MV-4-11 (cell line): ENCODE measurements at places on chromosomes 4 and X.
A peak's percentile ranks its signal among the peaks of the same experiment; 100 is the strongest.

GRCh38 chr4:2865196-2865780 lies 21.6 kb downstream of the ADD1 start:
- no peak for DNase-seq

DNA sequence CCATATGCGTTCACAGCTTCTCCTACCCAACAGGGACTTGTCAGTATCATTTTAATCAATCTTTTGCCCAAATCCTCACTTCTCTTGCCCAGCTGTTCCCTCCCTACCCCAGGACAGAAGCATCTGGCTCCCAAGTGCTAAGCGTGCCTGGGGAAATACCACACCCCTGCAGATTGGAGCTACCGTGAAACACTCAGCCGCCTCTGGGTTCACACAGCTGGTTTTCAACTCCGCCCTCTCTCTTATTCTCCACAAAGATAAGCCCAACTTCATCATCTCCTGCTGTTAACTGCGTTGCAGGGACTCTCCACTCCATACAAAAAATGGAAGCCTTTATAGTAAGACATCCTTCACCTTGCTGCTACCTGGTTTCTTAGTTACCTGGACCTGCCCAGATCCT lies 147.3 kb upstream of the FTHL17 start:
- DNase-seq, result no peak

DNA sequence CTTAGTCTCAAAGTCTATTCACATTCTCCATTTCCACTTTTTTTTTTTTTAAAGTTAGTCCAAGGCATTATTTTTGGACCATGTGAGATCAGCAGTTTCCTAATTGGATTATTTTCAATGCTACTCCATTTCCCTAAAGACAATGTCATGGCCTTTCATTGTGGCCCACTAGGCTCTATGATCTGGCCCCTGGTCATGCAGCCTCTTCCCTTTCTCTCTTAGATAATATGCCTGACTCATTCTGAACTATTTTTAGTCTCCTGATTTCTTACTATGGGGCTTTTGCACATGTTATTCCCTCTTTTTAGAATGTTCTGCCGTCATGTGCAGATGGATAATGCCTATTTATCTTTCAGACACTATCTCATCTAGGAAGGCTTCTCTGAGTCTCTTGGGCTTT lies 157.3 kb downstream of the TMA16 start:
- peak; percentile 61 for DNase-seq

- DNase-seq, result no peak
Measured at GRCh38 chr4:183766140-183766539, 107.0 kb downstream of the TRAPPC11 start.

DNA sequence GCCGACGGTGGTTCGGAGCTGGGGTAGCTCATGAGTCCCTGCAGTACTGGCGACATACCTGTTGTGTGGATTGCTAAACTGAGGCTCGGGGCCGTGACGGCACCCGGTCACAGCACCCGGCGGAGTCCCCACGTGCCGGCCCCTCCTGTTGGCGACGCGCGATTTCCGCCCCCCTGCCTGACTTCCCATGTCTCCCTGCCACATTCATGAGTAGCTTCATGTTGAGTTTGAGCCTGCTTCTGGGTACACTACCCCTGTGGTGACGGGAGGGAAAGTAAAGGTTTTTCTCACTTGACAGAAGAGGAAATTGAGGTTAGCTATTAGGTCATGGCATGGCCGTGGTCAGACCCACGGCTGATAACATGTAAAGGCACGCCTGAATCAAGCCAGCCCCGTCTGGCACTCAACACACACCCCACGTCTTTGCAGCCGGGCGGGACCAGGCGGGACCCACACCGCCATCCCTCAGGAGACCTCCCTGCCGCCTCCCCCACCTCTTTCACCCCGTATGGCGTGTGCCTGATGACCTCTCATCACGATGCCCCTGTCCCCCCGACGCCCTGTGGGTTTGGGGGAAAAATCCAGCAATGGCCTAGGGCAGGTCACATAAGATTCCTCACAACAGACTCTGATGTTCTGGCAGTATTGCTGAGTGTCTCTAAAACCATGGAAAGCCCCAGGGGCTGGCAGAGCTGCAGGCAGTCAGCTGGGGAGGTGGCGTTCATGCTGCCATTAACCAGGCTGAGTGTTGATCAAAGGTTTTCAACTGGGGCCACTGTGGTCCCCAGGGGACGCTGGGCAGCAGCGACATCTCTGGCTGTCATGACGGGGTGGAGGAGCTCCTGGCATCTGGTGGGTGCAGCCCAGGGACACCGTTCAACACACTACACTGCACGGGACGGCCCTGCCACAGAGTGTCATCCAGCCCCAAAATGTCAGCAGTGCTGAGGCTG lies 29.2 kb downstream of the P2RY8 start:
- peak; percentile 93 for DNase-seq

- no peak for DNase-seq
Measured at GRCh38 chrX:88672261-88672660, 74.8 kb upstream of the CPXCR1 start.

- DNase-seq, result no peak
Measured at GRCh38 chrX:153454901-153455550, 9.2 kb upstream of the TREX2 start.

DNA sequence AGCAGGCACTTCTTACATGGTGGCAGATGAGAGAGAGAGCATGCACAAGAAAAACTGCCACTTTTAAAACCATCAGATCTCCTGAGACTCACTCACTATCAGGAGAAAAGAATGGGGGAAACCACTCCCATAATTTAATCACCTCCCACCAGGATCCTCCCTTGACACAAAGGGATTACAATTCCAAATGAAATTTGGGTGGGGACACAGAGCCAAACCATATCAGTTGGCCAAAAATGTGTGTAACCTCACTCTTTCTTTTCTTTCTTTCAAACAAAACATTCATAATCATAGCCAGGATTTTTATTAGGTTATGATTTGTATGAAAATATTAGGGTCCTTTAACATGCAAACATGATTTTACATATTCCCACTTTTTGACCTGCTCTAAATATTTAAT lies 222.1 kb downstream of the PCDH18 start:
- DNase-seq, result no peak

- DNase-seq, result no peak
Measured at GRCh38 chrX:136437774-136438173, 50.0 kb upstream of the BRS3 start.

DNA sequence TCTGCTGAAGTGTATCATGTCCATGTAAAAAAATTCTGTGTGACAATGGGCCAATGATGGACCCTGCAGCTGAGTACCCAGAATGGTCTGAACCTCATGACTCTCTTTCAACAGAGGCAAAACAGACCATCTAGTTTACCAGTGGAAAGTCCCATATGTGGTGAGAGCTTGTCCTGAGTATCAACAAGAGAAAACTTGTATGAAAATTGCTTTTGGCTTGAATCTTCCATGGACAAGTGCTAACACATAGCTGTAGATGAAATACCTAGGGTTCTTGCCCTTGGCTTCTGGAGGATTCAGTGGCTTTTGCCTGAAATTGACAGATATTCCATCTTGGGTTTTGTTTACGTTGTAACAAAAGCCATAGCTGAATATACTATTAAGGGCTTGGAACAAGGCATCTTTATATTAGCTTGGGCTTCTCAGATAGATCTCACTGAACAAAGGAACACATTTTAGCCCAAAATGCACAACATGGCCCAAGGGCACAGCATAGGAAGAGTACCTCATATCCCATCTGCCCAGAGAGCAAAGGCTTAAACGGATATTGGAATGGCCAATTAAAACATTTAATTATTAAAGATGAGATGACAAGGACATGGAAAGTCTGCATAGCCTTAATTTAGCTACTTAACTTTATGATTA lies 128.5 kb upstream of the HPGD start:
- DNase-seq, result no peak

DNA sequence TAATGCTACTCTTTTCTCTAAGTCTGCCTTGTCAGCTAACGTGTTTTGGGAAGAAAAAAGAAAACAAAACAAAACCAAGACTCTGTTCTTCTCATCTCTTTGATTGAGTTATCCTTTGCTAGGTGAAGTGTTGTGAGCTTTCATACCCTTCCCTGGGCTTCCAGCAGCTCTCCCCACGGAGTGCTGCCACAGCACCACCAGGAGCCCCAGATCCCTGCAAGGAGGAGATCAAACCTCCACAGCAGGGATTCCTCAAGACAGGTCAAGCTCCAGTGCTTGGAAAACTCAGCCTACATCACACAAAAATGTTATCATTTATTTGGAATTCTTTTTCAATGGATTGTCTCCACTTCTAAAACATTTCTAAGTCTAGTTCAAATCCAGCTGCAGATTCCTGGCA lies 1981.9 kb upstream of the TENM3 start:
- DNase-seq, result no peak

DNA sequence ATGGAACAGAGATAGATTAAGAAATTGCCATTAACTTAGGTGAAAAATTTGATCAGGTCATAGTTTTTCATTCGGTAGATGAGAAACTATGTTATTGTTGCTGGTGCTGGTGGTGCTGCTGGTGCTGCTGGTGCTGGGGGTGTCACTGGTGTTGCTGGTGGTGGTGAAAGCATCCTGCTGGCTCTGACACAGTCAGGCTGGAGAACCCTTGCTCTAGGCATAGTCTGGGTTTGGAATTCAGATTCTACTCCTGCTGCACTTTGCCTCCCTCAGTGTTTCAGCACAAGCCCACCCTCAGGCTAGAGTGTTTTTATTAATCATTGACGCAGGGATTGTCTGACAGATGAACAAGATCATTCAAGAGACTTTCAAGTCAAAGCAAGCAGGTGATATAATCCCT lies 80.2 kb downstream of the USP46 start:
- DNase-seq, result no peak

DNA sequence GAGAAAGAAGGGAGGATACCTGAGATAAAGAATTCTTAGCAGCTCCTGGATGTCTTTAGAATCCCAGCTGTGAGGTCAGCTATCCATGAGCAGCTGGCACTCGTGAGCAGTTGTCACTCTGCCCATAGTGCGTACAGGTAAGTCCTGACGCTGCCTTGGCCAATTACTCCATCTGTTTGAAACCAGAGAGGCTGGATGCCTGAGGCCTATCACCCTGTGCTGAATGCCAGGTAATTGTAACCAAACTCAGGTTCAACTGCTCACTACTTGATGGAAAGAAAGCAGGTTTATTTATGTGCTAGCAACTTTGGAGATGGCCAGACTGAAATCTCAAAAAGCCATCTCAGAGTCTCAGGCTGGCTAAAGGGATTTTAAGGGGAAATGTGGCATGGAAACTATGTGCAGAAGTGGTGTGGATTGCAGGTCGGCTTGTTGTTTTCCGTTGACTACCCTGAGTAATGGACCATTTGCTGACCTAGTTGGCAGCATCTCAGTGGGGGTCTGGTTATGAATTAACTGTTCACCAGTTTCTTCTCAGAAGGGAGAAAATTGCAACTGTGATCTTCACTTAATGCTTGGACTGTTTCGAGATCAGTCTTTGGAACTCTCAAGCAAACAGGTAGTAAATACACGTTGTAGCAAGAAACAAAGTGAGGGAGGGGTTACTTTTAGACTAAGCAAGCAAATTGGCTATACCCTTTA lies 1614.0 kb upstream of the PCDH10 start:
- DNase-seq, result no peak

DNA sequence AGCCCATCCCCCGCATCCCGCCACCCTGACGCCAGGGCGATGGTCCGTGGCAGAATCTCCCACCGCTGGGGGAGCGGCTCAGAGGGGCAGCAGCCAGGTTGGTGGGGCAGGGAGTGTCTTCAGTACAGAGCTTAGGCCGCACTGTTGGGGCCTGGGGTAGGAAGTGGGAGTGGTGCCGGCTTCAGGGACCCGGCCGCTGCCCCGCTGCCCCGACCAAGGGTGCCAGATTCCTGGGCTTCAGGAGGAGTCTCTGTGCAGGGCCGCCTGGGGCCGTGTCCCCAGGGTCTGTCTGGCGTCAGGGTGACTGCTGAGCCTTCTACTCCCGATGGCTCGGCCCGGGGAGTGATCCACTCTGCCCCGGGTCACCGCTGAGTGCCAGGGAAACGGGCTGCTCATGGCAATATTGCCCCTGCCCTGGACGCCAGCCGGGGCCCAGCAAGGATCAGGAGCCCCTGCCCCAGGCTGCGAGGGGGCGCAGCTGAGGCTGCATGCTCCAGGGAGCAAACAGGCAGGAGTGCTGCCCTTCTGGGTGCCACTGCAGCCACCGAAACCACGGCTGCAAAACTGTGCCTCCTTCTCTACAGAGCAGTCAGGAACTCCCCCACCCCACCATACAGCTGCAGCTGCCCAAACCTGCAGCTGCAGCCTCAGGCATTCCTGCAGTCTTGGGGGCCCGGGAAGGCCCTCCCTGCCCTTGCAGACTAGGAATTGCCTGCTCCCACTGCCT lies 1206.1 kb downstream of the ARAP2 start:
- DNase-seq, result no peak

DNA sequence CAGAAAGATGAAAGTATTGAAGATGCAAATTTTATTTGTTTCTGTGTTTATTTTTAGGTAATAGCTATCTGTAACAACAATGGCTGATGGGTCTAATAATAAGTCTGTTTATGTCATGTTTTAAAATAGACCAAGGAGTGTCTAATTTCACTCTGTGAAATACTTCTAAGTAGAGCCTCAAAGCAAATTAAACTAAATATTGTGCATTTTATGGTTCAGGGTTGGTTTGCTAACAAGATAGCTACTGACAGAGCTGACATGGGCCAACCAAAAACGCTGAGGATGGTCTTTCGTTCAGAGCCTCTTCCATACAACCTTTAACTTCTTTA lies 437.6 kb upstream of the CTSO start:
- DNase-seq, result no peak

DNA sequence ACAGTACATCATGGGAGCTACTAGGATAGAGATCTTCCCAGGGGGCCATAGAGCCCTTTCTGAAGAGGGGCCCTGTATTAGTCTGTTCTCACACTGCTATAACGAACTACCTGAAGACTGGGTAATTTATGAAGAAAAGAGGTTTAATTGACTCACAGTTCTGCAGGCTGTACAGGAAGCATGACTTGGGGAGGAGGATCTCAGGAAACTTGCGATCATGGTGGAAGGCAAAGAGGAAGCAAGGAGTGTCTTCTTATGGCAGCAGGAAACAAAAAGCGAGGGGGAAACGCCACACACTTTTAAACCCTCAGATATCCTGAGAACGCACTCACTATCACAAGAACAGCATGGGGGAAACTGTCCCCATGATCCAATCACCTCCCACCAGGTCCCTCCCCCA lies 4.2 kb upstream of the SLC9A6 start:
- no peak for DNase-seq

- DNase-seq, result no peak
Measured at GRCh38 chr4:37440501-37440900, 196.0 kb downstream of the NWD2 start.

GRCh38 chr4:8050555-8051206 lies 107.9 kb downstream of the ABLIM2 start:
- peak; percentile 14 for DNase-seq

DNA sequence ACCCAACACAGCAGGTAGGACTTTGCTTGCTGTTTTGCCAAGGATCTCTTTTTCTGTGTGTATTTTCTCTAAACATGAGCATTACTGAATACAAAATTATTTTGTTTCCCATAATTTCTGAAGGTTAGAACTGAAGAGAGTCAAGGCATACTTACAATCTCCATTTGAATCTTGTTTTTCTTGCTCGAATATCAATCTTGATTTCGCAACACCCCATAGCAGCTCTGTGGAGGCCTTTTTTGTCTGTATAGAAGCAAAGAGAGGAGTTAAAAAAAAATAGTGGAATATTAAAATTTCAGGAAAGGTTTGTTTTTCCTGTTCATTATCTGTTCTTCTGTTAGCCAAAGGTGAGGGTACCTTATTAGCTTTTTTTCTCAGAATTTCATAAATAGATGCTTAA lies 92.9 kb downstream of the TNIP2 start:
- no peak for DNase-seq

GRCh38 chrX:39322496-39322895 lies 521.2 kb downstream of the MID1IP1 start:
- DNase-seq, result no peak
